SIG-M5 (cell line): ENCODE measurements at places on chromosomes 1 and 21.

DNA sequence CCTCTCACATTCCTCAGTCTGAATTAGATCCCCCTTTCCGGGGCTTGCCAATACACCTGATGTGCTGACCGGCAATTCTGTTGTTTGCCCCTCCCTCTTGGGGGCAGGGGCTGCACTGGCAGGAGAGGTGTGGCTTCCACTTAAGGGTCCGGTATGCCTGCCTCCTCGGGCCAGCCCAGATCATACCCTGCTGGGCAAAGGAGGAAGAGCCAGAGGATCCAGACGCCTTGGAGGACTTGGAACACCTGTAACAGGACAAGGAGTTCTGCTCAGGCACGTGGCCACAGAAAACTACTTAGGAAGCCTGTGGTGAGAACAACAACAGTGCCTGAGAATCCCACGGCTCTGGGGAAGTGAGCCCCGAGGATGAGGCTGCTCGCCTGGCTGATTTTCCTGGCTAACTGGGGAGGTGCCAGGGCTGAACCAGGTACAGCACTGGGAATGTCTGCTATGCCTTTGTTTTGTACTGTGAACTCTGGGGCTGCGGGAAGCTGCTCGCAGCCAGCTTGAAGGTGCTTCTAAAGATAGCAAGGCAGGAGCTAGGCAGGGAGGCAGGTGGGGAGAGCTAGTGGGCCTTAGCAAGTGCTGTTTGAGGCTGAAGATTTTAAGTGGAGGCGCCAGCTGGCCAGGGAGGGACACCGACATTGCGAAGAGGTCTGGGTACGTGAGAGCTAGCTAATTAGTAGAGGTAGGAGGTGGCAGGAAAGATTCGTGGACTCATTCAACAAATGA, at the start of gene SMPDL3B:
Gene SMPDL3B (plus strand): TSS at position 183 of the 732 bp plus-strand sequence. CDS start 184 bp downstream, at position 367.
- DNase-seq: no peak

DNA sequence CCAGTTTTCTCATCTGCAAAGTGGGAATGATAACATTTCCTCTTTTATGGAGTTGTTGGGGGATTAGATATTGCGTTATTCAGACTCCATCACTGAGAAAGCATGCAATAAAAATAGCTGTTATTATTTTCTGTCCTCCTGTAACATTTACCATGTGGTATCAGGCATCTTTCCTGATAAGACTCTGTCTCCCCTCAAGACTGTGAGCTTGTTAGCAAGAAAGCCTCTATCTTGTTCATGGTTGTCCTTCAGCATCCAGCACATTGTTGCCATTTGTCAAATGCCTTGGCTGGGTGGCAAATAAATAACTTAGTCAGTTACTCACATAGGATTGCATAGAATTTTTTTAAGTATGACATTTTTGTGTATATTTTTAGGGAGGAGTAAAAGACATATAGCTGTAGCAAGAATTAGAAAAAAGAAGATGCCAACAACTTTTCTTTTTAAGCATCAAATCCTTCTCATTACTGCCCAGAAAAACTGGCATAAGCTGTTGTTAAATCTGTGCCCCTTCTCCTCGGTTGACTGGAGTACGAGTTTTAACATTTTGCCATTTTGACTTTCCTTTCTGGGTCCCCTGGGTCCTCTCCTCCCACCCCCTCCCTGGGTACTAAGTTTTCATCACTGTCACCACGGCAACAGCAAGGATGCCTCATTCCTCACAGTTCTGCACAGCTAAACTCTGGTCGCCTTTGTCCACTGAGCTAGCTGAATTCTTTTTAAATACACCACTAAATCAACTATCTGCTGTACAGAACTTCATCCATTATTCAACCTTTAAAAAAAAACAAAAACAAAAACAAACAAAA, 1.0 kb upstream of the JAM2 start:
- no peak for DNase-seq

DNA sequence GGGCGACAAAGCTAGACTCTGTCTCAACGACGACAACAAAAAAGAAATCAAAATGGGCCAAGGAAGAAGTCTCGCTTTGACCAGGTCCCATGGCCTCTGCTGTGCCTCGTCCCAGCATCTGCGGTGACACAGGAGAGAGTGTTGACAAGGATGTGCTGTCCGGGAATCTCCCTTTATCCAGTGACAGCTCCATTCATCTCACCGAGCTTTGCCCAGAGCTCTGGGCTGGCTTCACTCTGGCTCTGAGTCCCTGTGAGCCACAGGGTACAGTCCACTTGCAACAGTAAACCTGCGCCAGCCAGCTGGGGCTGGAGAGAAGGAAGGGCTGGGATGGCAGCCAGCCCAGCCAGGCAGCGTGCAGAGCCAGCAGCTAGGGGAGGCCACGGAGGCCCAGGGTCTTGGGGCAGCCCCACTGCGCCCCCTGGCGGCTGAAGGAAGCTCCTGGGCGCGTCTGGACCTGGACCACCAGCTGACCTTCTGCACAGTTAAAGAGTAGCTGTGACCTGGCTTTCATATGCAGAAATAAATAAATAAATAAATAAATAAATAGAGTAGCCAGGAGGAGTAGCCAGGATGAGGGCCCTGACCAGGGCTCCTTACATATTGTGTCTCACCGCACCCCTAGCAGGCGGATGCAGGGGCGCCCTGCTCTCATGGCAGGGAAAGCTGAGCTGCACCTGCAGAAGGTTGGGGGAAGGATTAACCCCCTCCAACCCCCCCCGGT, 29.7 kb downstream of the ENO1 start:
- no peak for DNase-seq

- DNase-seq: no peak
Observed at GRCh38 chr1:162956922-162957321, 95.9 kb upstream of the CCDC190 start.
